ENCODE measurements at places on chromosomes 5 and 9.

DNA sequence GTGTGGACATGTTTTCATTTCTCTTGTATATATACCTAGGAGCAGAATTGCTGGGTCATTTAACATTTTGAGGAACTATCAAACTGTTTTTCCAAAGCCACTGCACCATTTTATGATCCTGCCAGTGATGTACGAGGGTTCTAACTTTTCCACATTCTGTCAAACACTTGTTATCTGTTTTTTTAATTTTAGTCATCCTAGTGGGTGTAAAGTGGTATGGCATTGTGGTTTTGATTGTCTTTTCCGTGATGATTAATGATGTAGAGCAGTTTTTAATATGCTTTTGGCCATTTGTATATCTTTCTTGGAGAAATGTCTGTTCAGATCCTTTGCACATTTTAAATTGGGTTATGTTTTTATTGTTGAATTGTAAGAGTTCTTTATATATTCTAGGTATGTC, 107.0 kb downstream of the MELK start:
- DNase-seq, result no peak

DNA sequence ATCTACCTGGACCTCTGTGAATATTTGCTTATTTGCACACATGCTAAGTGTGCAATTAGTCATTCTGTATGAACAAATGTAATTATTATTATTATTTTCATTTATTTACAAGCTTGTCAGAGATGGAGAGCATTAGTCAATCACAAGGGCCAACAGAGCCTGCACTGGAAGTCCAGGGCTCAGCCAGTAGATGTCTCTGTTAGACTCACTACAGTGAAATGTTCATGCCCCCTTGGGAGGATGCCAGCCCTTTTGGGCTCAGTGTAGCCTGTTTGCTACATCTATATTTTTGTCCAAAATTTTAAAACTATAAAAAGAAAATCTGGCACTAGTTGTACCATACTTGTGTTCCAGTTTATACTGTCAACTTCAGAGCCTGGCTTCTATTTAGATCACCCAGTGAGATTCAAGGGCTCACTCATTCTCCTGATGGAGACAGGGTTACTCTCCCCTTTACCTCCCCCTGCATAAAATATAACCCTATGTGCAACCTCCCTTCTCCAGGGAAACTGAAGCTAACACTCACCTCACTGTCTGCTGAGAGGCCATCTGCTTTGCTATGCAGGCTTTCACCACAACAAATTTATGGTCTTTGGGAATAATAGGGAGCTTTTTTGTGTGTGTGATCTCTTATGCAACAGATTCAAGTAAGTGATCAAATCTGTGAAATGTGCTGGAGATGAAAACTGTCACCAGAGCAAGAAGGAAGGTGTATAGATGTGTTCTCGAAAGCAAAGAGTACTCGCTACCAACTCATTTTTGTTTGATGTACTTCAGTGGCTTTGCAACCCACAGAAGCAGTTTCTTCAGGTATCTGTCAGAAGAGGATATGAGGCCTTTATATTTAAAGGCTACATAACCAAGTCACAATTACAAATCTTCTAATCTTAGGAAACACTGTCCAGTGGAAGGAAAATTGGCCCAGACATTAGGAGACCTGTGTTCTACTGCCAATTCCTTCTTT, 99.9 kb upstream of the TLE4 start:
- no peak for DNase-seq

- no peak for DNase-seq
Measured at GRCh38 chr5:181088289-181088688, 42.7 kb downstream of the OR2V1 start.

GRCh38 chr5:89493414-89493813, 610.4 kb upstream of the MEF2C start:
- no peak for DNase-seq

DNA sequence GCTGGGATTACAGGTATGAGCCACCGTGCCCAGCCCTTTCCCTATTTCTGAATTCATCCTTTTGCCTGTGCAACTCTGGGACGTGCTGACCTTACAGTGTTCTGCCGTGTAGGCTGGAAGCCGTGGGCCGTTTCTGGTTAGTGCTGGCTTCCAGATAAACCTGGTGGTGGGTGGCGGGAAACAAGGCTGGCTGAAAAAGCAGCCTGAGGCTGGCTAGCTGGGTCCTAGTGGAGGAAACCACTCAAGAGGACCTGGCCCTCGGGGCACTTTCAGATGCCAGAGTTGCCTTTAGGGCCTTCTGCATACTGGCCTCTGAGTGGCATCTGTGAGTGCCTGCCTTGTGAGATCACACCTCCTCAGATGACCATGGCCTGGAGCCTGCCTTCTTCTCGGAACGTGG, 26.9 kb downstream of the GALNT12 start:
- no peak for DNase-seq

GRCh38 chr9:121962421-121962820, 130.7 kb downstream of the TTLL11 start:
- DNase-seq, result no peak

- no peak for DNase-seq
Measured at GRCh38 chr9:116992865-116993264, 305.8 kb downstream of the TRIM32 start.

GRCh38 chr5:7385681-7386080, 10.3 kb upstream of the ADCY2 start:
- no peak for DNase-seq

GRCh38 chr9:137379761-137380161, 43.2 kb downstream of the EXD3 start:
- no peak for DNase-seq

DNA sequence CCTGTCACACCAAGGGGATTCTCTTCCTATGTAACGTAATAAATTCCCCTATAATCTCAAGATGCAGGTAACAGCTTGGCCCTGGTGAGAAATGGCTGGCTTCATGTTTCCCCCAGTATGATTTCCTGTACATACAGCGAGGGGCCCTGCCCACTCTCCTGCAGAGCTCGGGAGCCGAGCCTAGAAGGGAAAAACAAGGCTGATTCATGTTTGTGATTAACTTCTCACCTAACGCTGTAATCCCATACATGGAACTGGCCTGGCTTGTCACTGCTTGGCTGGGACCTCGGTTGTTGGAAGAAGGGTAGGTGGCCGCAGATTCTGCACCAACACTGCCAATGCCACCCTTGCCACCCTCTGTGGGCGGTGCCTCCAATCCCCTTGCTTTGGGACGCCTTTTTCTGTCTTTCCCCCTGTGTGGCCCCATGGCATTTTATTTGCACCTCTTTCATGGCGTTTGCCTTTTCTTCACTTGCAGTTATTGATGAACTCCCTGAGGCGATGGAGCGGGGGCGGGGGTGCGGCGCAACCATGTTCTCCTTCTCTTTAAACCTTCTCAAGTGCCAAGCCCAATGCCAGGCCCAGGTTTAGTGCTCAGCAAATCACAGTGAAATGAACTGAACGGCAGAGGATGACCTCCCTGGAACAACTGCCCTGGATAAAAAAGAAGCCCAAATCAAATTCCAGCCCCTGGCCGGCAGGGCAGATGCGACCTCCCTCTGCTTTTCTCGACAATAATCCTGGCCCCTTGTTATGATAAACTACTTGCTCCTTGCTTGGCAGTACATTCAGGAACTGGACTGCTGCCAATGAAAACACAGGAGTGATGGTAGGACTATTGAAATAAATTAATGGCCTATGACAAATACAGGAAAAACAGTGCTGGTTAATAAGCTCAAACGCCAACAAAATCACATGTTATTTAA, 108.1 kb downstream of the TMEM174 start:
- no peak for DNase-seq

- no peak for DNase-seq
Measured at GRCh38 chr9:87184956-87185642, 237.8 kb upstream of the GAS1 start.

GRCh38 chr5:173534031-173534430, 82.4 kb downstream of the BOD1 start:
- no peak for DNase-seq

GRCh38 chr5:177025101-177025601, 2.7 kb downstream of the ZNF346 start:
- no peak for DNase-seq

DNA sequence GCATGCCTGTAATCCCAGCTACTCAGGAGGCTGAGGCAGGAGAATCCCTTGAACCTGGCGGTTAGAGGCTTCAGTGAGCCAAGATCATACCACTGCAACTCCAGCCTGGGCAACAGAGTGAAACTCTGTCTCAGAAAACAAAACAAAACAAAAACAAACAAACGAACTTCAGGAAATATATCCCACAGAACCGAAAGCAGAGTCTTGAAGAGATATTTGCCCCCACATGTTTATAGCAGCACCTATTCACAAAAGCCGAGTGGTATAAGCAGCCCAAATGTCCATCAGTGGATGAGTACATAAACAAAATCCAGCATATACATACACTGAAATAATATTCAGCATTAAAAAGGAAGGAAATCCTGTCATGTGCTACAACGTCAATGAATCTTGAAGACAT, 57.6 kb upstream of the GRIN3A start:
- no peak for DNase-seq

DNA sequence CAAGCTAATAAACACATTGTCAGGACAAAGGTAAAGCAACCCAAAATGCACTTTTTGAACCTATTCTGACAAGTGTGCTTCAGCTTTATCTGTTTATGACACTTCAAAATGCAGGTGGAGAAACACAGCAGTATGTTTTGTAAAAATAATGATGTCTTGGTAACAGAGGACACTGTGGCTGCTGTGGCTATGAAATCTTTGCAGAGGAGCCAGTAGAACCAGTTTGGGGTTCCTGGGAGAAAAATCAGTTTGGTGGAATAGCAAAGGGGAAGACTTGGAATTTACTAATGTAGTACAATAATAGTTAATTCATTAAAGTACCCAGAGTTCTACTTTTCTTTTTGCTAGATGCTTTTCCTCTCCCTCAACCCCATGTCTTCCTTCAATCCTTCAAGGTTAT, 40.6 kb downstream of the SIL1 start:
- DNase-seq, result no peak

GRCh38 chr5:141848744-141849414, 29.3 kb downstream of the PCDH1 start:
- DNase-seq, result no peak

GRCh38 chr9:114164191-114164794, 9.0 kb downstream of the COL27A1 start:
- no peak for DNase-seq

DNA sequence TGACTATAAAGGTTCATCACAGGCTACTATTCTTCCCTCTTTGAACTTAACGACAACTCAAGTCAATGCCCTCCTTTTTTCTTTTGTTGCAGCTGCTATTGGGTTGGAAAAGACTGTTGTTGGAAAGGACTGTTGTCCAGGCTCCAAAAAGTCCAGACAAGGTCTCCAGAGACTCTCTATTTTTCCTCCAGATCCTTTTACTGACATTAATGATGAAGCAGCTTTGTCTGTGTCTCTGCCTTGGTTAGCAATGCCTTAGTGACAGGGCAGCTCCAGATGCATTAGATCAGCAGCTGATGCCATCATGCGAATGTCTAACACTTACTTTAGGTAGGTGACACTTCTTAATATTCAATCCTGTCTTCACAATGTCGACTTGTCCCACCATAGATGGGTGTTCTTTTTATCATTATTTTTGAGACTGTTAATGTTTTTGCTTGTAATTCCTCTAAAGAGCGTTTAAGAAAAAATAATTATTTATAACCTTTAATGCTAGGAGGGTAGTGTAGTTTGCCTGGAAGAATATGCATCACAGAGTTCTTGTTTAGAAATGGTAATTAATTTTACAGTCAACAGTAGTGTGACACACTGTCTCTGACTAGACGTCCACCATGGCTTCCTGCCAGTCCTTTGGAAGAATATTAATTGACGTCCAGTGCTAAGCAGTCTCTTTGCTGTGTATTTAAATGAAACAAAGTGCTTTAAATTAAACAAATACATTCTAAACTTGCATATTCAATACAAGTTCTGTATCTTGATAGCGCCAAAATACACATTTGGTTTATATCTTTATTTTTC, 492.2 kb downstream of the NR2F1-AS1 start:
- no peak for DNase-seq

GRCh38 chr5:64486163-64486562, 19.7 kb upstream of the RGS7BP start:
- DNase-seq, result no peak

GRCh38 chr5:6905883-6906282, 192.7 kb downstream of the TENT4A start:
- no peak for DNase-seq

- DNase-seq, result no peak
Measured at GRCh38 chr5:139207297-139208000, 9.3 kb upstream of the SIL1 start.
